ENCODE measurements at places on chromosomes 6 and 20.

- DNase-seq = no peak
Observed at GRCh38 chr20:3759316-3759823, 8.2 kb downstream of the ADISSP start.

DNA sequence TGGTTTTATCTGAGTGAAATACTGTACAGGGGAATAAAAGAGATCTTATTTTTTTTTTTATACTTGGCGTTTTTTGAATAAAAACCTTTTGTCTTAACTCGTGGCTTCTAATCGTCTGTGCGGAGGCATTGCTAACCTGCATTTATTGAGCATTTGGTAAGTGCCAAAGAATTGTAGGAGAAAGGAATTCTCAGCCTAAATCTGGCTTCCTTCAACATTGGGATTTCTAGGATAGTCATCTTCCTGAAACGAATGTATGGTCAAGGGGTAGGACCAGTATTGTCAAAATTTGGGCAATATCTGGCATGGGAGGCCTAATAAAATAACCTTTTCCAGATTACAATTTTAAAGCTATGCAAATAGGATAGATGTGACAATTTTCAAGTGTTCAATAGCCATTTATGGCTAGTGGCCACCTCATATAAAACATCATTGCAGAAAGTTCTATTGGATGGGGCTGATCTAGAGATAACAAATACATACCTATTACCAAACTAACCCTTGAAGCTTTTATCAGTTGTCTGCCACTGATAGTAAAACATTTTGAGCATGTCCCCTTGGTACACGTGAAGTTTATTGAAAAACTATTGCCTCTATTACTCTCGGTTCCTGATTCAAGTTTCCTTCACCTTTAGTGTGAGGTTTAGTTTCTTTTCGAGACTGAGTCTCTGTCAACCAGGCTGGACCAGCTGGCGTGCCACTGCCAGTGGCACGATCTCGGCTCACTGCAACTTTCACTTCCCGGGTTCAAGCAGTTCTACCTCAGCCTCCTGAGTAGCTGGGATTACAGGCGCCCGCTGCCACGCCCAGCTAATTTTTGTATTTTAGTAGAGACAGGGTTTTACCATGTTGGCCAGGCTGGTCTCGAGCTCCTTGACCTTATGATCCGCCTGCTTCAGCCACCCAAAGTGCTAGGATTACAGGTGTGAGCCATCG lies 5.6 kb downstream of the PIM1 start:
- no peak for DNase-seq

DNA sequence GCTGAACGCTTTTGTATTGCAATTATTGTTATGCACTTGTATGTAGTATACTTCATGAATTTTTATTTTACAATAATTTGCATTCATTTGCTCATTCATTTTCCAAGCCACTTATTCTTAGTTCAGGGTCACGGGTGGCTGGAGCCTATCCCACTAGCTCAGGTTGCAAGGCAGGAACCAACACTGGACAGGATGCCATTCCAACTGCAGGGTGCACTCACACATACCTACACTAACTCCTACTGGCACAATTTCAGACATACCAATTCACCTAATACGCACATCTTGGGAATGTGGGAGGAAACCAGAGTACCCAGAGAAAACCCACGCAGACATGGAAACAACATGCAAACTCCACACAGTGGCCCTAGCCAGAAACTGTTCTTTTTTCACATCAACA lies 61.8 kb downstream of the LMBRD1 start:
- DNase-seq = no peak

- no peak for DNase-seq
Observed at GRCh38 chr6:20559924-20560551, 25.8 kb downstream of the CDKAL1 start.

DNA sequence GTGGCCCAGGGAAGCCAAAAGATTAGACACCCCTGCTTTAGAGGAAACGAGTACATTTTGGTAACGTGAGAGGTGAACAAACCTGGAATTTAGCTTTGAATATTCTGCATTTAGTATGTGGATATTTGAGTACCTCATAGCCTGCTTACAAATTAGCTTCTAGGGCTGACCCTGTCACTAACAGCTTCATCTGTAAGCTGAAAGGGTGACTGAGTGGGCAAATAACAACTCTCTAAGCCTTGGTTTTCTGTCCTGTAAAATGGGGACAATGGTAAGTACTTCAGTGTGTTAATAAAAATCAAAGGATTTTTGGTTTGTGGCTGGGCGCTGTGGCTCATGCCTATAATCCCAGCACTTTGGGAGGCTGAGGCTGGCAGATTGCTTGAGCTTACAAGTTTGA lies 8.4 kb upstream of the GUCA1B start:
- DNase-seq = no peak

DNA sequence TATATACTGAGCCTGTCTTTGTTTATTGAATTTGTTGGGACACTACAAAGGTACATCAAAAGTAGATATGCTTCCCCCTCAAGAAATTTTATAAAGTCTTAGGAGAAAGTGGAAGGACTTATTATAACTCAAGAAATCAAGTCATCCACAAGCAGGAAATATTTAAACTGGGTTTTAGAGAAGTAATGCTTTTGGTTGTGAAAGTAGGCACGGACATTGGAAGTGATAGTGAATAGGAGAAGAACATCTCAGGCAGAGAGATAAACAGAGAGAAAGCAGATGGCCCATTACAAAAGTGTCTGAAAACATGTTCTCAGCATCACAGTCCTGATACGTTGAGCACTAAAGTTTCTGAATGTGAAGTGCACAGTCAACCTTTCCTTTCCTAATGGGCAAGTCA lies 415.6 kb upstream of the RNF217 start:
- no peak for DNase-seq

- DNase-seq = no peak
Observed at GRCh38 chr6:48110436-48111142, 408 bp downstream of the PTCHD4 start.

DNA sequence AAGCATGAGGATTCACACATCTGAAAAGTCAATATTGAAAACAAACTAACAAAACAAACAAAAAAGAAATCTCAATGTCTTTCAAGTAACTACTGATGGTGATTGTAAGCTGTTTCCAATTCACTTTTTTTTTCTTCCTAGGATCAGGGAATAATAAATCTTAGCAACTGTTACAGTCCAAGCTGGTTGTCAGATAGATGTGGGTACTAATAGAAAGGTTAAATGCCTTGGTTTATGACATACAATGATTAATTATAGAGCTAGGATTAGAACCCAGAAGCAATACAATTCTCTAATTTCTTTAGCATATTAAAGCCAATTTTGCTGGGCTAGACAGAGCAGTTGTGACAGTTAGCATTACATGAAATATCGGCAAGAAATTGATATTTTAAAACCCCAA lies 1301.6 kb downstream of the EPHA7 start:
- DNase-seq = no peak

DNA sequence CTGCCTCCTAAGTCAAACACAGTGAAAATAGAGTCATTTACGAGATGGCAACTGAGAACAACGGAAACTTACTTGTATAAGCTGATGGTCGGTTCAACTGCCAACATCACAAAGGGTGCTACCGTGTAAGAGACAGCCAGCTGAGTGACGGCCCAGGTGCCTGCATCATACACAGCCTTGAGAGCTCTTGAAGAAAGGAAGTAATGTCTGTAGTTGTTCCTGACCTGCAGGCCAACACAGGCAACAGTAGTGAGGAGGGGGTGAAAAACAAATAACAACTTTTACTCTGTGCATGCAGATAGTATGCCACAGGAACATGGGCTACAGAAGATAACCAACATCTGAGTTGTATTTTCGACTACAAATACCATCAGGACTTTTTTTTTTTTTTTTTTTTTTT lies 102.7 kb downstream of the MBOAT1 start:
- DNase-seq = no peak

- DNase-seq = no peak
Observed at GRCh38 chr6:21596949-21597682, 3.6 kb downstream of the SOX4 start.

- DNase-seq = no peak
Observed at GRCh38 chr6:78020586-78020985, 367.7 kb downstream of the MEI4 start.

GRCh38 chr6:139600919-139601475 lies 226.5 kb upstream of the CITED2 start:
- no peak for DNase-seq

DNA sequence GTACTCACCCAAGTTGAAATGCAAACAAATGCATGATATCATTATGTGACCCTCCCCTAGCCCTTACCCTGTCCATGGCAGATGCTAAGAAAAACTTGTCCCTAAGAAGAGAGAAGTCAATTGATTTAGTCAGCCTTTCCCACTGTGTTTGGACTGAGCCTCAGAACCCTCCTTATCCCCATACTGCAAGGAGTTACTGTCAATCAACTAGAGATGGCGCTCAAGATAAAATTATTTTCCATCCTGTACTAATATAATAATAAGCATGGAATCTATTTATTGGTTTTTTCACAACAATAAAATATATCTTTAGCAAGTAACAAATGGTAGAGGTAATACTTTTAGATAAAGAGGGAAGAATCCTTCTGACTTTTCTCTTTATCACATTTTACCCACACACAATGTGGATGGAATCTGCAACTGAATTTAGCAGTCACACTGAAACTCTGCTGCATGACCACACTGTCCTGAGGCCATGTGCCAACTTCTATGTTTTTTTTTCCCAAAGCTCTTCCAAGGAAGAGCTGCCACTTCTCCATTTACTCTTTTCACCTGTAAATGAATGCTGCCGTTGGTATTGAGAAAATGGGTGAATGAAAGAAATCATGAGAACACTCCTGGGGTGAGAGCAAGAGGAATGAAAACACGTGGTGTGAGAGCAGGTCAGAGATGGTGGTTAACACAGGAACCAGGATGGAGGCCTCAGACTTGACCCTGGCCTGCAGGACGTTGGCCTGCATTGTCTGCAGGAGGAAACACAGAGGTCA lies 10.5 kb downstream of the NT5E start:
- DNase-seq = no peak

DNA sequence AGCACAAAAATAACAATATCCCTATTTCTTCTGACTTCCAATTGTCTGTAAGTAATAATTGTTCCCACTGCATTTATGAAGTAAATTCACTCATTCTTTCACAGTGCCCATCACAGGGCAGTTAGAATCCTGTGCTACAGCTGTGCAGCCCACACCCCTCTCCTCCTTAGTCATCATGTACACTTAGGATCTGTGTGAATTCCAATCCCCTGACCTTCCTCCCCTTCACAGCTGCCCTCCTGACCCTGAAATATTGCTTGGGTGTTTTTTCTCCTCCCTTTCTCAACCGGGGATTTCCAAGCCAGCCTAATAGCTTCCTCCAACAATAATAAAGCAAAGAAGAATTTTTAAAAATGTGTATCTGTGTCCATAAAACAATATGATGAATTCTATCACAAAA lies 91.5 kb upstream of the BEND6 start:
- no peak for DNase-seq

GRCh38 chr6:155195903-155196302 lies 67.9 kb upstream of the CLDN20 start:
- no peak for DNase-seq

DNA sequence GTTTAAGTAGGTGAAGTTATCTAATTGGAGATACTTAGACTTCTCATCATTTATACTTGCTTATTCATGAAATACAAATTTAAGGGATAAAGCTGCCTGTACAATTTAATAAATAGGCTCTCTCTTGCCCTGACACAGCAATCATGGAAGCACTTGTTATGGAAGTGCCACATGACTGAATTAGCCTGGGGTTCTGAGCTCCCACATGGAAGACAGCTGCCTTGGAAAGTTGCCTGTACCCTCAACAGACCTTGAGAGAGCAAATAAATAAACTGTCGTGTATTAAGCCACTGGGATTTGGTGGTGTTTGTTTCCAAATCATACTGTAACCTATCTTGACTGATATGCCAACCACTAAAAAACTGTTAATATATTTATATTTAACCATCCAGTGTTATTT lies 87.0 kb upstream of the RSPO3 start:
- no peak for DNase-seq

DNA sequence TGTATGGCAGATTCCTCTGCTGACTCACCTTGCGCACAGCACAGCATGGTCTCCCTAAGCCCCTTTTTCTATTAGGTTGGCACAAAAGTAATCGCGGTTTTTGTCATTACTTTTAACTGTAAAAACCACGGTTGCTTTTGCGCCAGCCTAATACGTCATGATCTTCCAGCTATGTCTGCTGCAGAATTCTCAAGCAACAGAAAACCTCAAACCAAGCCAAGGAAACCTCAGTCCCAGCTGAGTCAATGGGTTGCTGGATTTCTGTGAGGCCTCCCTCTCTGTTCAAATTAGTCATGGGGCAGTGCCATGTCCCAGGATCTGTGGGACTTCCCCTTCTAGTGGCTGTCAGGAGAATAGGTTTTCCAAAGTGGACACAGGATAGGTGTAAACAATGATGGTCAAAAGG lies 15.7 kb upstream of the ENPP1 start:
- DNase-seq = no peak

- DNase-seq = no peak
Observed at GRCh38 chr6:126535138-126535537, 195.2 kb downstream of the CENPW start.

GRCh38 chr20:57244221-57244585 lies 22.2 kb downstream of the BMP7 start:
- DNase-seq = no peak

GRCh38 chr6:41646026-41646795 lies 7.9 kb downstream of the MDFI start:
- no peak for DNase-seq

DNA sequence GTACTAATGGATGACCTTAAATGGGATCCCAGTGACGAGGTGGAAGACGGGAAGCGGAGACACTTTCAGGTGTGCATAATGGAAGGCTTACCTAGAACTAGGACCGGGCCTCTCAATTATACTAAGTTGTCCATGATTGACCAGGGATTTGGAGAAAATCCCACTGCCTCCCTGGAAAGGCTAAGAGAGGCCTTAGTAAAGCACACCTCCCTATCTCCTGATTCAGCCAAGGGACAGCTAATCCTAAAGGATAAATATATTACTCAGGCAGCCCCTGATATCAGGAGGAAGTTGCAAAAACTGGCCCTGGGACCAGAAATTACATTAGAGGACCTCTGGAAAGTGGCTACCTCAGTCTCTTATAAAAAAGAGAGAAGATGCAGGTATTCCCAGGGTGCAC lies 93.2 kb downstream of the JARID2 start:
- no peak for DNase-seq

DNA sequence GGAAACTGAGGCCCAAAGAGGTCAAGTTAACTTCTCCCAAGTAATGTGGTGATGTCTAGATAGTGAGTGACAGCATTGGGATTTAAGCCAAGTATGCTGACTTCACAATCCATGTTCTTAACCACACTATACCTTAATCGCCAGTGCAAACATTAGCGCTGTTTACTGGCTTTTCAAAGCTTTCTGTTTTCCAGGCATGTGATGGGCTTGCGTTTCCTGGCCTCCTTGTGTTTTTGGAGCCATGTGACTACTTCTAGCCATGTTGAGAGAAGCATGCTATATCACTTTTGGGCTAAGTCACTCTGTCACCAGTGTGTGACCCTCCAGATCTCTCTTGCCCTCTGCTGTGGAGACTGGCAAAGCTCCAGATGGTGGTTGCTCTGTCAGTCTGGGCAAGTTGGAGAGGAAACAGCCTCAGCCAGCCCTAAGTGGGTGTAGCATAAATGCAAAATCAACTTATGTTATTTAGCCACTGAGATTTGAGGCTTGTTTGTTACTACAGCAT lies 76.9 kb downstream of the ANKRD6 start:
- DNase-seq = no peak

- DNase-seq = no peak
Observed at GRCh38 chr6:4916954-4917561, 86.8 kb downstream of the RPP40 start.
